ENCODE measurements at places on chromosomes 1 and 21.

GRCh38 chr1:80369780-80370179 lies 1363.2 kb upstream of the ADGRL4 start:
- DNase-seq = no peak

DNA sequence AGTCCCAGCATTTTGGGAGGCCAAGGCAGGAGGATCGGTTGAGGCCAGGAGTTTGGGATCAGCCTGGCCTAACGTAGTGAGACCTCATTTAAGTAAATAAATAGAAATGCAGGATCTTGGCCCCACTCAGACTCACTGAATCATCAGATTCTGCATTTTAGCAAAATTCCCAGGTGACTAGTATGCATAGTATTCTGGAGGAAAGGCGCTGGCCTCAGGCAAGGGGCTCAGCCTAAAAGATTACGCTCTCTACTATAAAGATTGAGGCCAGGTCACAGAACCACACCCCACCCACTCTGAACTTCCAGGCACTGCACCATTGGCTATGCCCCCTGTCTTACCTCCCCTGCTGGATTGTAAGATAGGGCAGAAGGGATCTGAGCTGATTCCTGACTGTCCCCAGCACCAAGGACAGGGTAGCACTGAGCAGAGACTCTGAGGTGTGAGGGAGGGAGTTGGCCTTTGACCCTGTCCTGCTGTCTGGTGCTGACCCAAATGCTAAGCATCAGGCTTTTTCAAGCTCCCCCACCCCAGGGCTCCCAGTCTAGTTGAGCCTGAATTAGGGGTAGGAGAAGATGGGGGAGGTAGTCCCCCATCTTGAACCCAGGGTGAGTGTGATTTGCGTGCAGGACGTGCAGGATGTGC lies 2.7 kb downstream of the FOXE3 start:
- no peak for DNase-seq

- no peak for DNase-seq
Measured at GRCh38 chr1:113977906-113978305, 1.4 kb upstream of the OLFML3 start.

- peak; percentile 1 for DNase-seq
Measured at GRCh38 chr1:109634292-109634691, 14.7 kb downstream of the AMPD2 start.

GRCh38 chr1:6294080-6294889 lies 33.4 kb upstream of the GPR153 start:
- DNase-seq = peak; percentile 45

DNA sequence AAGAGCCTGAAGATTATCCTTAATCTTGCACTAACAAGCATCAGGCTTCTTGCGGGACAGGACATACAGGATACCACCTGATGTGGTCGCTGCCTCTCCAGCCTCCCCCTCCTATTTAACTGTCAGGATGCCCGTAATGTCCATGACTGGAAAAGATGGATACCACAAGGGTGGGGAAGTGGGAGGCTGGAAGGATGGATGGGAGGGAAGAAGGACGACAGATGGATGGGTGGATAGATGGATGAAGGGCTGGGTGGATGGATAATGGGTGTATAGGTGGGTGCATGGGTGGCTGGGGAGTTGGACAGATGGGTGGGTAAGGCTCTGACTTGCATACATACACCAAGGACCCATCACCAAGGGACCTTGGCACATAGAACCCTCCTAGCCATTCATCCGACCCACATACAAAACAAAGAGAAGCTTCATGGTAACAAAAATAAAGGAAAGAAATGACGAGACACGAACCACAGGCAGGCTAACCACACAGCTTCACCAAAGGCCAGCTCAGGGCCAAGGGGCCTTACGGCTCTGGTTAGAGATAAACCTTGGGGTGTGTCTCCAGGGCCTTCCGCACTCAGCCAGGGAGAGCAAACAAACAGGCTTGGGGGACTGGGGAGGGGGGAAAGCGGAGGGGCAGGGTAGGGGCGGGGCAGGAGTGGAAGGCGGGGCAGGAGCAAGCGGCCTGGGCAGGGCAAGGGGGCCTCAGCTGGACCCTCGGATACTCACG lies 50.5 kb downstream of the HSPG2 start:
- no peak for DNase-seq

Data from muscle of back (tissue), 13 donors.